Heart right ventricle (tissue), 16 donors: ENCODE measurements at places on chromosomes 7 and 10. TPM values are rescaled to one million over a fixed set of nuclear protein-coding genes. Genes with fewer than 3 reads are reported as not detected.

Gene FGFR2
- total RNA-seq, result 0.68 TPM

Gene NEUROG3
- 0.19 TPM for total RNA-seq

Gene NFKB2
- total RNA-seq, result 15.5 TPM

Gene CRPPA
- total RNA-seq, result 8.7 TPM

Gene SHTN1
- total RNA-seq, result 2.3 TPM

DNA sequence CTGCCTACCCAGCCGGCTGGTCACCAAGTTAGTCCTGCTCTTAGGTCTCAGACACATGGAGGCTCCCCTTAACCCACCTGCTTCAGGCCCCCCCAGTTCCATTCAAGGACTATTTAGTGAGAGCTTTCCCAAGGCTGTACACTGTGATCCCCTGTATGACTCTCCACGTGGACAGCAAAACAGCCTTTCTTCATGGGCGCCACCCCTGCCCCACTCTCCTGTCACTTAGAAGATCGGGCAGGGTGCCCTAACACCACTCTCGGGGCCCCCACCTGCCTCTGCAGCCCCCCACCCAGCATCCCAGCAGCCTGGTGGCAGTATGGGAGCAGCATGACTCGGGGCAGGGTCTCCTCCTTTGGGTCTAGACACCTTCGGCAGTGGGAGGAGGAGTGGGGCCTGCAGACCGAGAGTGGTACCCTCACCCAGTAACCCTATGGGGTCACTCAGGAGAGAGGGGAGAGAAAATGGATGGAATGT, 116.6 kb downstream of the PTPN20 start:
- H3K36me3 ChIP-seq, result no peaks in the 10 kb centered on the region
- no peaks in the 10 kb centered on the region for H3K27me3 ChIP-seq
- no peak overlapping the region for H3K4me3 ChIP-seq
- no peak overlapping the region for H3K27ac ChIP-seq

- H3K36me3 ChIP-seq, result no peaks in the 10 kb centered on the region
- no peaks in the 10 kb centered on the region for H3K27me3 ChIP-seq
- H3K27ac ChIP-seq, result no peak overlapping the region
- no peak for DNase-seq
Observed at GRCh38 chr7:42457663-42458062, 220.7 kb upstream of the GLI3 start.

GRCh38 chr7:13032576-13032975, 345.1 kb downstream of the ARL4A start:
- H3K27me3 ChIP-seq, result no peaks in the 10 kb centered on the region
- H3K4me3 ChIP-seq, result no peak overlapping the region
- H3K27ac ChIP-seq, result no peak overlapping the region
- peaks cover 14% of the 10 kb centered on the region for H3K4me1 ChIP-seq
- H3K36me3 ChIP-seq, result no peaks in the 10 kb centered on the region

GRCh38 chr7:38367301-38367890, 94.0 kb upstream of the TARP start:
- no peak overlapping the region for H3K4me3 ChIP-seq
- peak overlapping the region; percentile 76 for H3K27ac ChIP-seq
- H3K36me3 ChIP-seq, result no peaks in the 10 kb centered on the region
- H3K4me1 ChIP-seq, result no peaks in the 10 kb centered on the region
- no peaks in the 10 kb centered on the region for H3K27me3 ChIP-seq
- DNase-seq, result no peak

DNA sequence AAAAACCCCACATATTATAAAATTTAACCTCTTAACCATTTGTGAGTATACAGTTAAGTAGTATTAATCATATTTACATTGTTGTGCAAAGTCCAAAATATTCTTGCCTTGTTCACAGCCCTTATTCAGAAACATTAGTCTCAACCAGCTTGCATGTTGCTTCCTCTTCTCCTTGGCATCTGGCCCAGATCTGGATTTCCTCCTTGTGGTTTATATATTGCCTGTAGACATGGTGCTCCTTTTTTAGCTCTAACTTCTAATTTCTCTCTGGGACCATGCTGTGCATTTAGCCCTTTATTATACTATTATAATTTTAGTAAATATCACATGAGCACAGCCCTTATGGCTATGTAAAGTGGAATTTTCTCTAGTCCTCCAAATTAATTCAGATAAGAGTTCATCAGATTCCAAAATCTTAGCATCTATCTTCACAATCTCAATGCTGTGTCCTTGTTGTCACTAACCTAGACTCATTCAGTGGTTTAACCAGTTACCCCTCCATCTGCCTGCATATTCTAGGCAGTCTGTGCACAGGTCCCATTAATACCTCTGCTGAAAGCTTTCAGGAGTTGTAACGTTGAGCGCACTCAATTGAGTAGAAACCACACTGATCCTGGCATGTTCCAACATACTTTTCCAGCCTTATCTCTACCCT, 7.9 kb downstream of the CPED1 start:
- no peaks in the 10 kb centered on the region for H3K27me3 ChIP-seq
- peaks cover 99% of the 10 kb centered on the region for H3K4me1 ChIP-seq
- peak; percentile 92 for DNase-seq

GRCh38 chr7:14016950-14017349, 27.5 kb upstream of the ETV1 start:
- no peaks in the 10 kb centered on the region for H3K36me3 ChIP-seq
- no peak overlapping the region for H3K27ac ChIP-seq
- H3K4me1 ChIP-seq, result no peaks in the 10 kb centered on the region
- no peak overlapping the region for H3K4me3 ChIP-seq
